ENCODE measurements at places on chromosomes 1 and 21.

DNA sequence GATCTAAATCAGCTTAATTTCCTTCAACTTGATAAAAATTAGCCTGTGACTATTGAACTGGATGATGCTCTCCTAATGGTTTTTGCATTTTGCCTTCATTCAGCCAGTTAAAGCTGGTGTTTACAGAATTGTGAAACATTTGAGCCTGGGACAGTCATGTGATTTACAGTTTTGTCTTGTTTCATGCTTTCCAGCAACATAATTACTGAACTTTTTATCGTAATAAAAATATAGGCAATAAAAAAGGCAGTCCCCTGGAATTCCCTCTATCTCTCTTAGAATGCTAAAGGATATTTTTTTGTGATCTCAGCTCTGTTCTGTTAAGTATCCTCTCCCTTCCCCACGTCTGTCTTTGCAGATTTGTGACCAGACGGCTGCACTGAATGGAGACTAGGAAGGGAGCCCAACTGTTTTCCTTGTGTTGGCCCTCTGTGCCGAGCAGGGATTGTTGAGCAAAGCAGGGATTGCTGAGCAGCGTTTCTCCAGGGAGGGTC, 70.3 kb upstream of the RGL1 start:
- DNase-seq, result no peak

- DNase-seq, result no peak
These were observed 15.8 kb upstream of the RNF223 start for GRCh38 chr1:1089731-1090423.

DNA sequence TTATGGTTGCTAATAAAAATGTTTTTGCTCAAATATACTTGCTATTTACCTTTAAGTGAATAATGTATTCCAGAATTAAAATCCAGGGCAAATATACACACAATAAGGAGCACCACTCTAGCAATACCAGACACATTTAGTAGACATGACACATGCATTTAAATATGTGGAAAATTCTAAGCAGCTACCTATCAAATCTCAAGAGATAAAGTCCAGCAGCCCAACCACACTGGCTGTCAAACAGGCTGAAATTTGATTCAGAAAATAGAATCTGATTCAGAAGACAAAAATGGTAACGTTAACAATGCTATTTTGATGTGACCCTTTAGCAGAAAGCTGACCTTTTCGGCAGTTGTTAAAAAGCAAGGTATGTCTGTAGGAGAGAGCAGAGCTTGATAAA, 42.3 kb downstream of the PLEKHO1 start:
- no peak for DNase-seq

- DNase-seq, result no peak
These were observed 59.8 kb upstream of the MUTYH start for GRCh38 chr1:45400049-45400448.

DNA sequence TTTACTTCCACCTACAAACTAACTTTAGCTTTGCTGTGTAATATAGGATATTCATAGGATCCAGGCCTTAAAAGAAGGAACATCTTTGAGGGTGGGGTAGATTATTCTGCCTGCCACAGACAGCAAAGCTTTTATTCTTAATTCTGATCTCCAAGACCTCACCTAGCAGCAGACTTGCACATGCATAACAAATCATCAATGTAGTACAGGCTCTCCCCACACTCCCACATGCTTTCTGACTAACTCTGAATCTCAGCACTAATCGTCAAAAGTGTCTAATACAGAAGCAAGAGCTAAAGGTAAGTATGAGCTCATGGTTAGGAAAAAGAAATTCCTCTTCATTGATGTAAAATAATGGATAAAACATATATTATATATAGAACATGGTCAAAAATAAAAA, 1468.5 kb upstream of the B3GALT2 start:
- DNase-seq, result no peak

DNA sequence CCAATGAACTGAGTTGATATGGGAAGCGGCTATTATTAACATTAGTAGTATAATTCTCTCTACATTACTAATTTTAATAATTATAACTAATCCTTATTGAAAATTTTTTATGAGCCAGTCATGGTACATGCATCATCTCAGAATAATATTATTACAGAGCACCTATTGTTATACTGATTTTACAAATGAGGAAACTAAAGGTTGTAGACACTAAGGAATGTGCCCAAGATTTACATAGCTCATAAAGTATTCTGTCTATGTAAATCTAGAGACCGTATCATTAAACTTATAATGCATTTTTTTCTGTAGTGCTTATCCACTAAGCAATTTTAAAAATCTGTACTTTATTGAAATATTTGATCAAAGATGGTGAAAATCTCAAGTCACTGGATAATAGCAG, 825.9 kb downstream of the PLA2G4A start:
- no peak for DNase-seq

DNA sequence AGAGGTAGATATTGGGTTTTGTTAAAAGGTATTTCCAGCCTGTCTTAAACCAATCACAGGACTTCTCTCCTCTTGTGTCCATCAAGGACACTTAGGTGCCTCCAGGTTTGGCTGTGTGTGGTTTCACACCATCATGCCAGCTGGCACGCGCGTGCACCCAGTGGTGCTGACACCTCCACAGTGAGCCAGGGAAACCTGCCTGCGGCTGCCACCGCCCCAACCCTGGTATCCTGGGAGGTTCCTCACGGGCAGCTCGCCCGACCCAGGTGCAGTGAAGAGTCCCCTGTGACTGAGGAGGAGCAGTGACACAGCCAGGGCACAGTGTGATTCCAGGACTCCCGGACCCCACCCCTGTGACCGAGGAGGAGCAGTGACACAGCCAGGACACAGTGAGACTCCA, 13.2 kb upstream of the COL6A2 start:
- no peak for DNase-seq

DNA sequence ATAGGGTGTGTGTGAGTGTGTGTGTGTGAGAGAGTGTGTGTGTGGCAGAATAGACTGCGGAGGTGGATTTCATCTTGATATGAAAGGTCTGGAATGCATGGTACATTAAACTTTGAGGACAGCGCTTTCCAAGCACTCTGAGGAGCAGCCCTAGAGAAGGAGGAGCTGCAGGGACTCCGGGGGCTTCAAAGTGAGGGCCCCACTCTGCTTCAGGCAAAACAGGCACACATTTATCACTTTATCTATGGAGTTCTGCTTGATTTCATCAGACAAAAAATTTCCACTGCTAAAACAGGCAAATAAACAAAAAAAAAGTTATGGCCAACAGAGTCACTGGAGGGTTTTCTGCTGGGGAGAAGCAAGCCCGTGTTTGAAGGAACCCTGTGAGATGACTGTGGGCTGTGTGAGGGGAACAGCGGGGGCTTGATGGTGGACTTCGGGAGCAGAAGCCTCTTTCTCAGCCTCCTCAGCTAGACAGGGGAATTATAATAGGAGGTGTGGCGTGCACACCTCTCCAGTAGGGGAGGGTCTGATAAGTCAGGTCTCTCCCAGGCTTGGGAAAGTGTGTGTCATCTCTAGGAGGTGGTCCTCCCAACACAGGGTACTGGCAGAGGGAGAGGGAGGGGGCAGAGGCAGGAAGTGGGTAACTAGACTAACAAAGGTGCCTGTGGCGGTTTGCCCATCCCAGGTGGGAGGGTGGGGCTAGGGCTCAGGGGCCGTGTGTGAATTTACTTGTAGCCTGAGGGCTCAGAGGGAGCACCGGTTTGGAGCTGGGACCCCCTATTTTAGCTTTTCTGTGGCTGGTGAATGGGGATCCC, 18.3 kb upstream of the HDAC1 start:
- peak; percentile 28 for DNase-seq

Data from dermis blood vessel endothelial cell (primary cell).